NCI-H2081 (cell line): ENCODE measurements at places on chromosomes 13 and 19.

DNA sequence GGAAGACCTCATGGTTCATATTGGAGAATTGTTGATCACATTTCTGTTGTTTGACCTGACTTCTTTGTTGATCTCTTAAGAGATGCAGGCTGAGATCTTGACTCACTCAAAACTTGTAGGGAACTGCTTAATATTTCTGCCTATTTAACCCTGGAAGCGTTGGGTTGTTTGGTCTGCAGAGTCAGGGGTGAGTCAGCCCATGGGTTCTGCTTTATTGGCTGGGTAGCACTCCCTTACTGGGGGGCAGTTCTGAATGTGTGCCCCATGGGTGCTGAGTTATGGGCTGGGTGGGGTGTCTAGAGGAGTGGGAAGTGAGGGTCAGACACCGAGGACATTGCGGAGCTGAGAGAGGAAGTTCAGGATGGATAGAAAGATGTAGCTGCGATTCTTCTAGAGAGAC, 87.9 kb downstream of the LRCH1 start:
- DNase-seq = no peak

DNA sequence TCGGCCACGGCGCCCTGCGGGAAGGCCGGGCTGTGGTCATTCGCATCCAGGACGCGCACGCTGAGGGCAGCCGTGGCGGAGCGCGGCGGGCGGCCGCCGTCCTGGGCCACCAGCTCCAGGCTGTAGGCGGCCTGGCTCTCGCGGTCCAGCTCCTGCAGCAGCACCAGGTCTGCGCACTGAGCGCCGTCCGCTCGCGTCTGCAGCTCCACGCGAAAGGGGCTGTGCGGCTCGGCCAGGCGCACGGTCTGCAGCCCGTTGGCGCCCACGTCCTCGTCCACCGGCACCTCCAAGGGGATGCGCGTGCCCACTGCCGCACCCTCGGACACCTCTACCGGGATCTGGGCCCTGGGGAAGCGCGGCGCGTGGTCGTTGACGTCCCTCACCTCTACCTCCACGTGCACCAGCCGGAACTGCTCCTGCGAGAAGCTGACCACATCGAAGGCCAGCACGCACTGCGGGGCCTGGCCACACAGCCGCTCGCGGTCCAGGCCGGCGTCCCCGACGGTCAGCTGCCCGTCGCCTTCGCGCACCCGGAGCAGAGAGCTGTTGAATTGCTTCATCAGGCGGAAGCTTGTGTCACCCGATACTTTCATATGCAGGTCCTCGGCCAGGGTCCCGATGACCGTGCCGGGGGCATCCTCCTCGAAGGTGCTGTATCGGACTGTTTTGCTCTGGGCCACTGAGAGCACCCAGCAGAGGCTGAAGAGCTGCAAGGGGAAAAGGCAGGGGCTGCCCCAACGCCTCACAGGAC, 583 bp downstream of the PCDH8 start:
- no peak for DNase-seq

- no peak for DNase-seq
These were observed 113.3 kb downstream of the SIPA1L3 start for GRCh38 chr19:38020311-38020710.

DNA sequence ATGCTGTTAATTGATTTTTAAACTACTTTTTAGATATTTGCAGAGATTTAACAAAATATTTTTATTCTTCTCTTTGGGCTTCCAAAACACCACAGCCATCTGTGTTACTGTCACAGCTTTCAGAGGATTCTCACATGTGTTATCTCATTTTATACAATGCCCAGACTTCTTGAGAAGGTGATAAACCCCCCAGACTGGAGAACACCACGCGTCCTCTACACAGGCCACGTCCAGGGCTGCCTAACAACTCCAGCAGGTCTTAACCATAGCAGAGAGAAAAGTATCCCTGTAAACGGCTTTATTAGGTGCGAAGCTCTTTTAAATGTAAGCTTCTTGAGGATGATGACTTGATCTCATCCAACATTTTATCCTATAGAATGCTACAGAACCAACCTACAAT, 2.0 kb downstream of the GPR183 start:
- DNase-seq = no peak

DNA sequence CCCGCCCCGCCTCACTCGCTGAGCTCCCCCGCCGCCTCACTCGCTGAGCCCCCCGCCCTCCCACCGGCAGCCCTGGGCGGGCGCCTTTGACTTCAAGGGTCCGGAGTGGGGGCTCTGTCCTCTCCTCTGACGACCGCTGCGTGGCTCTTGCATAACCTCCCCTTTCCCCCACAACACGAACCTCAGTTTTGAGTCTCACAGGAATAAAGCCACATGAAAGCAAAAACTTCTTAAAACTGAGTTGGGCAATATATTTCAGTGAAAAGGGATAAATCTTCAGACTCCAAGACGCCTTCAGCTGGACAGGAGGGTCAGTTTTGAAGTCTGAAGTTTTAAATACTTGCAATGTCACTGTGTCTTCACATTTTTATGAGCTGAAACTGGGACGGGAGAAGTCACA, 70.6 kb upstream of the C13orf46 start:
- DNase-seq = no peak

- DNase-seq = no peak
These were observed 105.1 kb downstream of the DNAJC15 start for GRCh38 chr13:43128504-43128961.

- DNase-seq = peak; percentile 25
These were observed 819.2 kb downstream of the LIG4 start for GRCh38 chr13:107395927-107396662.

GRCh38 chr19:30087381-30088138, 145.5 kb downstream of the URI1 start:
- no peak for DNase-seq

- DNase-seq = no peak
These were observed 40.6 kb upstream of the DGKH start for GRCh38 chr13:42007844-42008243.

- no peak for DNase-seq
These were observed 605.1 kb upstream of the MIR17HG start for GRCh38 chr13:90742381-90742780.
